ENCODE measurements at places on chromosomes 2 and 18.

DNA sequence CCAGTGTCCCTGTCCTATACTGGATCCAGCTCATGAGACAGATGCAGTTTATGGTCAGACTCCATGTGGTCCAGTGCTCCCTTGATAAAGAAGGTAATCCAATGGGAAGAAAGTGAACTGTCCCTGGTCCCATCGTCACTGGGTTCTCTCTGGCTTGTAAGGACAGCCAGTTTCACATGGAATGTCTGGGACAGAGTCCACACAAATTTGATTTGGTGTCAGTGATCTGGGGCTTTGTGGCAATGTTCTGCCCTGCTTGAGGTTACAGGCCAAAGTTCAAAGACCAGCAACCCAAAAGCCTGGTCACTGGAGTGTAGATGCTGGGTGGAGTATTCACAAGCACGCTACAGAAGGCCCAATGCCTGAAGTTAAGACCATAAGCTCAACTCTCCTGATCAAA, 22.2 kb upstream of the FHL2 start:
- no peak for DNase-seq

GRCh38 chr2:233655043-233655442, 16.7 kb upstream of the UGT1A9 start:
- no peak for DNase-seq

GRCh38 chr18:69580107-69580506, 179.4 kb downstream of the DOK6 start:
- no peak for DNase-seq

DNA sequence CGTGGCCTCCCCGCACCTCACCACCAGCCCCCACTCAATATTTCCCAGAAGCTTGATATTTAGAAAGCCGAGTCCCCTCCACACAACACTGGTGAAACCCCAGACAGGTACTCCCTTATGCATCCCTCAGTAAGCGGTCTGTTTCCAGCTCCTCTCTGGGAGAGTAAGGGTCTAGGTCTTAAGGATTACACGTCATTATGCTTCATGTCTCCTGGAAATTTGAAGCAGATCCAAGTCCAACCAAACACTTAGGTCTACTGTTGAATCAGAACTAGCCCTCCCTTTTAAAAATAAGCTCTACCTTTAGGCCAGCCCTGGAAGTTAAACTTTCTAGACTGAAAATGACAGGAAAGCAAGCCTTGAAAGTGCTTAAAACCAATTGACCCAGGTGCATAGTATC, 1.5 kb upstream of the OST4 start:
- DNase-seq = no peak

- no peak for DNase-seq
These were observed 502 bp downstream of the MERTK start for GRCh38 chr2:111898703-111899514.

DNA sequence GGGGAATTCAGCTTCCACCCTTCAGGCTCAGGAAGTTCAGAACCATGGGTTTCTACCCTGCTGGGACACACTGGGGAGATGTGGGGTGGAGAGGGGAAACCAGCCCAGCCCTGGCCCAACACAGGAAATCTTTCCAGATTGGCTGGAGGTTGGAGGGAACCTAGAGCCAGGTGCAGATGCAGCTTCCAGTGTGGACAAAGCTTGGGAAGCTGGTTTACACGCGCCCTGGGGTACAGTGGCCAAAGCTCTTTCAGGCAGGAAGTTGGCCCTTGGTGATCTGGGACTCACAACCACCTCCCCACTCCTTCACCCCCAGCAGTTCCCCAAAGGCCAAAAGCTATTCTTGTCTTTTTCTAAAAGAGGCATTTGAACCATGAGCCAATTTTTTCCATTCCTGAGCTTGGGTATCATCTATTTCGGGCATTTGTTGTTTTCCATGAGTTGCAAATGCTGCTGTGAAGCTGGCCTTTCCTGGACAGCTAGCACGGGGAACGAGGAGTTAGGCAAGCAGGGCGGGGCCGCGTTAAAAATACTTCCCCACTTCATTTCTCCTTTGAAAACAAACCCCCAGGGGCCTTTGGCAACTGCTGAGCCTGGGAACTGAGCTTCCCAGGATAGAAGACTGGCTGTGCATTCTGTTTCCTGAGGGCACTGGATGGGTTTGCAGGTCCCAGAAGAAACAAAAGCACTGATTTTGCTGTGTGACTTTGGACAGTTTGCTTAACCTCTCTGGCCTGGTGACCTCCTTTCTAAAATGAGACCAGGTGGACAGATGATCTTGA, 3.1 kb upstream of the ARID5A start:
- no peak for DNase-seq

- DNase-seq = no peak
These were observed 105.8 kb downstream of the ICOS start for GRCh38 chr2:204042401-204042800.

DNA sequence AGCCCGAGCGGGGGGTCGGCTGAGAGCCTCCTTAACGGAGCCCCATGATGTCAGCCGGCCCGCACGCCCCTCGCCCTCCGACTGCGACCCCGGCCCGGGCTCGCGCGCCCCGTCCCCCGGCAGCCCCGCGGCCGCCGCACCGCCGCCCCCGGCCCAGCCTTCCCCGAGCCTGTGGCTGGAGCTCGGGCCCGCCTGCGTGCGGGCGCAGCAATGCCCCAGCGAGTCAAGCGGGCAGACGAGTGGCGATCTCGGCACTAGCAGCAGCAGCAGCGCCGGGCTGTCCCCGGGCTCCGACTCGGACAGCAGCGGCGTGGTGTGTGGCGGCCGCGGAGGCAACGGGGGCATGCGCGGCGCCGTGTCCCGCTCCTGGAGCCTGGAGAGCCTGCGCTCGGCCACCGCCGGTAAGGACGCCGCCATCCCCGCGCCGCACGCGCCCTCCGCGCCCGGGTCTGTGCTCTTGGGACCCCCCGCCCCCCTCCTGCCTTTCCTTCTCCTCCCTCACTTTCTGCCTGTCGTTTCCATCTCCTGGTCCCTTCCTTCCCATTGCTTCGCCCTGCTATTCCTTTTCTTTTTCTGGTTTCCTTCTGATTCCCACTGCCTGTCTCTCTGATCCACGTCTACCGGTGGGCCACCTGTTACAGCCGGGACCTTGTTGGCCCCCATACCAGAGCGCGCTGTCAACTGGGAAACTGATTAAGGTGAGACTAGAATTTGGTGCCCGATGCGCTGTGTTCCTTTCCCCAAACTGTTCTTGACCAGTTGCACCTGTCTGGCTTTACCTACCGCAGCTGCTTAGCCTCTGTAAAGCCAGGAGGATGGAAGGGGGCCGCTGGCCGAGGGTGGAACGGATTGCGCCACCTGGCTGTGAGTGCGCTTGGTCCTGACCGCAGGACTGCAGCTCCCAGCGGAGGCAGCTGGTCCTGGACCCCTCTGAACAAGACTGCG, 127.4 kb downstream of the ARHGEF4 start:
- no peak for DNase-seq

- DNase-seq = no peak
These were observed 22.7 kb upstream of the MYO1B start for GRCh38 chr2:191222507-191222906.

- no peak for DNase-seq
These were observed 206.3 kb downstream of the LTBP1 start for GRCh38 chr2:33153008-33153407.

- no peak for DNase-seq
These were observed 58.6 kb upstream of the VRK2 start for GRCh38 chr2:57987835-57988573.

- DNase-seq = no peak
These were observed 269.4 kb upstream of the LRRTM1 start for GRCh38 chr2:80573950-80574349.

- no peak for DNase-seq
These were observed 181.0 kb downstream of the AFF3 start for GRCh38 chr2:99961196-99961913.

- DNase-seq = no peak
These were observed 18.5 kb downstream of the PMAIP1 start for GRCh38 chr18:59918320-59918755.

DNA sequence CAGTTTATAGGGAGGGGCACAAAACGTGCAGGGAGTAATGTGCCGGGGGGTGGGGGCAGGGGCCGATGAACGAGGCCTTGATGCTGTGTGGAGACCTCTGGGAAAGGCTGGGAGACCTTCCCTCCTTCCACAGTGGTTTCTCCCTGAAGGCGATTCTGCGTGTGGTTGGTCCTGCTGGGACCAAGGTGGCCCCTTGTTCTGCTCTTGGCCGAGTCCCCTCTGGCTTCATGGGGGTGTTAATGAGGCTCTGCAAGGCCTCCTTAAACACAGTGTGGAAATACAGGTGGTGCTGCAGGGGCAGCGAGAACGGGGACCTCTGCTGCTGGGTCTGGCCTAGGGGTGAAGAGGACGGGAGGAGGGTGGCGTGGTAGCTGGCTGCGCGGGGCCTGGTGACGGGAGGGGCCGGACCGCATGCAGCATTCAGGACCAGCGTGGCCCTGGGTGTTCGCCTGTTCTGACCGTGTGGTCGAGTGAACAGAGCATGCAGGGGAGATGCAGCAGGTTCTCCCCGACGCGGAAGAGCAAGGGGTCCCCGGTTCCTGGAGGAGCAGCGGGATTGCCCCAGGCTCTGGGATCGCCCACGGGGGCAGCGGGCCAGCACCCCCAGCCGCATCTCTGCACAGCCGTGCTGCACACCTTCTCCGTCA, 42.1 kb upstream of the KCNG2 start:
- no peak for DNase-seq

DNA sequence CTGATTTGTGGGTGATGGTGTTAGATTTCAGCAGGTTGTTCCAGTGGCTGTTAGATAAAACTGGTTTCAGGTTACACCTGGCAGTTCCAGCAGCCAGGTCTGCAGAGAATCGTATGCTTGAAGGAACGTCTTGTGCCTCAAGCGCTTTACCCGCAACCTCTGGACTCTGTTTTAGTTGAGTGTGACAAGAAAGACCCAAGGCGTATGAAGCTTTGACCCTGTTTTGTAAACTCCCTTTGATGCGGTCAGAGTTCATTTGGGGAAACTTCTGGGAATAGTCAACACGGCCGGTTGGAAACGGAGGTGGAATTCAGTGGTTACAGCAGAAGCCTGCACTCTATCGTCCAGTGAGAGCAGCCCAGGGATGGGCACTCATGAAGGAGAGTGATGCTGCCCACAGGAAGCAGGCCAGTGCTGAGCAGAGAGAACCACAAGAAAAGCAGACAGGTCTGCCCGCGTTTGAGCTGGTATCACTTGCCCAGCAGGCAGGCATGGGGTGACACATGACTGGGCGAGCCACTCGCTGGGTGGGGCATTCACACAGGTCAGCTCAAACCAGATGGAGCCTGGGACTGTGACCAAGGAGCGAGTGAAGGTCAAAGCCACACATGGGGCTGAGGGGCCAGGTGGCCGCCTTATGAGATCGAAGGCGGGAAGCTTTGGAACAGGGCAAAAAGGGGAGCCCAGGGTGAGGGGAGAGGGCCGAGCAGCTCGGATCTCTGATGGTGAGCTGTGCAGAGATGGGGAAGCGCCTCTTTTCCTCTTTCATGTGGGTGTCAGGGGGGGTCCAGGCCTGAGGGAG, 99.6 kb upstream of the MBOAT2 start:
- DNase-seq = no peak

- no peak for DNase-seq
These were observed 33.9 kb downstream of the WIPF1 start for GRCh38 chr2:174563530-174564282.

DNA sequence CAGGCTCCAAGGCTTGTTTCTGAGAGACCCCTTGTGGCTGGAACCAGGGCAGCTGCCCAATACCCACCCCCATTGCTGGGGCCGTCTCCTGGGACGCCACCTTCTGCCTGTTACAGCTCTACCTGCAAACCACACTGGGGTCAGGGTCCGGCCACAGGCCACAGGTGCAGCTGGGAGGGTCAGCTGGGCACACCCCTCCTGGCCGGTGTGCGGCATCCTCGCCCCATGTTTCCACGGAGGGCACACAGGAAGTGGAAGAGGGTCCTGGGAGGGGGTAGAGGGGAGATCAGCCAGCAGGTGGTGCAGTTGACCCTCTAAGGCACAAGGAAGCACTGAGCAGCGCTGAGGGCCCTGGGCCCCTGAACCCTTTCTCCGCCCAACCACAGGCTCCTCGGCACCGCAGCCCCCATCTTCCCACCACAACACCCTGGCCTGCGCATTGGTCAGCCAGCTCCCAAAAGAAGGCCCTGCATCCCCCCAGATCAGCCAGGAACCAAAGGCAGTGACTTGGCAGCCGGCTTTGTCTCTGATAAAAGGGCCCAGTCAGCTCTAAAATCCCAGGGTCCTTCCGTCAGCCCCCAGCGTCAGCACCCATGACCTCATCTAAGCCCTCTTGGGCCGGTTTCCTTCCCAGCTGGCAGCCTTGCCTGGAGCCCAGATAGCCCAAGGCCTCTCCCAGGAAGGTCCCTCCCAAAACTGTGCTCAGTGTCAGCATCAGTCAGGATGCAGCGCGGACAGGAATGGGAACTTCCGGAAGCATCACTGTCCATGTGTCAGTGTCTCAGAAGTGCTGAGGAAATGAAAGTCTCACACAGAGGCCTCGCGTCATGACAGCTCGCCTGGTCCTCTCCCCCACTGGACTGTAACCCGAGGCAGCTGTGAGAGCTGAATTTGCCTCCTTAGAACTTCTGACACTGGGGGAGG, 1.7 kb downstream of the ERFE start:
- DNase-seq = no peak

GRCh38 chr2:70523996-70524965, 29.3 kb downstream of the TGFA start:
- no peak for DNase-seq
